ENCODE measurements at places on chromosomes 6 and 20. TPM values are rescaled to one million over a fixed set of nuclear protein-coding genes. Genes with fewer than 3 reads are reported as not detected.

PREX1 gene
- total RNA-seq: 11.1 TPM

DNA sequence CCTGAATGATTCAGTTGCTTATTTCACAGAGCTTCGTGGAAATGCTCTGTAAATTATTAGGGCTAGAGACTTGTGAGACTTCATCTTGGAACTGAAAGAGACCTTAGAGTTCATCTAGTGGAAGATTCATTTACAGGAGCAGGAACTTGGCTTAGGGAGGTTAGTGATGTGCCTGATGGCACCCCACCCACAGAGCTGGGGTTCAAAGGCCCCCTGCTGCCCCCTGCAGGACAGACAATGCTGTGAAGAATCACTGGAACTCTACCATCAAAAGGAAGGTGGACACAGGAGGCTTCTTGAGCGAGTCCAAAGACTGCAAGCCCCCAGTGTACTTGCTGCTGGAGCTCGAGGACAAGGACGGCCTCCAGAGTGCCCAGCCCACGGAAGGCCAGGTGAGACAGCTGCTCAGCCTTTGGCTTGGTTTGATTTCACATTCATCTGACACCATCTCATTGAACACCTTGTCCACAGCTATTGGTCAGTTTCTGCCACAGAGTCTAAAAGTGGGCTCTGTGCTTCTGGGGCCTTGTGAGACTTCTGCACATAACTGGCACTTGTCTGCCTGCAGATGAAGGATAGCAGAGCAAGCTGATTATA, 25.1 kb downstream of the MYBL2 start:
- DNase-seq: peak; percentile 66

HLA-DQA2 gene
- total RNA-seq: 0.25 TPM

- DNase-seq: no peak
These were observed 760.9 kb upstream of the FLRT3 start for GRCh38 chr20:15098351-15098750.

DNA sequence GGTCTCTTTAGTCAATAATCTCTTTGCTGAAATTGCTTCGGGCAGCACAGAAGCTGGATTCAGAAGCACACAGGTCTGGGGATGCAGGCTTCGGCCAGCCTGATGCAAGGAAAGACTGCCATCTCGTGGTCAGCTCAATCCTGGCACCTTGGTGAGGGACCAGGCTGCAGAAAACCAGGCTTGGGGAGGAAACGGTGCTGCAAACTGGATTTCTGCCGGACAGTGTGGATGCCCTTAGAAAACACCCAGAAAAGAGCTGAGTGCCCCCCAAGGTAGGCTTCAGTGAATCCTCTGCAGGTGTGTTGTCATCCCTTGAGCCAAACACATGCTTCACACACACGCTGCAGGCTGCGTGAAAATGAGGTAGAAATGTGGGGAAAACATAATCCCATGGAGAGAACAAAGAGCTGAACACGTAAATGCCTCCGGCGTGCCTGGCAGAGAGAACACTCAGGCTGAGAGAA, 89.8 kb upstream of the PAX1 start:
- DNase-seq: peak; percentile 71

BPI gene
- not detected for total RNA-seq

- DNase-seq: no peak
These were observed 92.5 kb upstream of the PTPN1 start for GRCh38 chr20:50417484-50418235.

- DNase-seq: no peak
These were observed 2.3 kb downstream of the LRP11 start for GRCh38 chr6:149861603-149862423.

- peak; percentile 66 for DNase-seq
These were observed 74.2 kb downstream of the CD164 start for GRCh38 chr6:109308018-109308492.

- no peak for DNase-seq
These were observed 214.4 kb downstream of the EYA2 start for GRCh38 chr20:47108994-47109393.

GRCh38 chr6:168598251-168599117, 157.5 kb downstream of the SMOC2 start:
- DNase-seq: no peak

- no peak for DNase-seq
These were observed 4.0 kb downstream of the LY6G6F start for GRCh38 chr6:31710523-31711219.

DNA sequence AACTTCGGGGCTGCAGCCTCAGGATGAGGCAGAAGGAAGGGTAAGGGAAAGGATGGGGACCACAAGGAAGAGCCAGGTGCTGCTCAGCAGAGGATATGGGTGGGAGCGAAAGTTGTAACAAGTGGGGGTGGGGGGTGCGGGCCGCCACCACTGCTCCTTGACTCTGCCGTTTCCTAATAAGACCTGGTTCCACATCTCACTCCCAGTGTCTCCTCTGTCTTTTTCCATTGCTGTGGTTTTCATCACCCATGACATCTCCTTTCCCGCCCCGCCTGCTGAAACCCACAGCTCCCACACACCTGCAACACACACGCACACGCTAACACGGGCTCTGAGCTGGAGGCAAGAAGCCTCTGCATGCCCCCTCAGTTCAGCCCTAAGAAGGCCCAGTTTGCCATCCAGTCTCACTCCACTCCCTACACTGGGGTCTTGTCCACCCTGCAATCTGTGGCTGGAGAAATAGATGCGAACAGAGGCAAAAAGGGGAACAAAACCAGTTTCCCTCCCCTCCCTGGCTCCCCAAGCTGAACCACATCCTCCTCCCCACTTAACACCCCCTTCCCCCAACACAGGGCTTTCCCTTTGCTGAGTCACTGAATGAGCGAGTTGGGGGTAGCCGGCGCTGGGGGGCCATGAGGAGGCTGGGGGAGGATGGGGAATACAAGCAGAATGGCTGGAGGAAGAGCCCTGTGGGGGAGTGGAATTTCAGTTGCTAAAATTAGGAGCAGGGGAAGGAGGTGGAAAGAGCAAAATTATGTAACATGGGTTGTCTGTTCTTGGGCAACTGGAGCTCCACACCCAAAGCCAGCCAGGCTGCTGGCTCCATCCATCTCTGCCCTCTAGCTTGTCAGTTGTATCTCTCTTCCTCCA, 11.5 kb downstream of the NFKBIL1 start:
- peak; percentile 64 for DNase-seq

- no peak for DNase-seq
These were observed 95.1 kb upstream of the IYD start for GRCh38 chr6:150273457-150274309.

KHDC1 gene
- not detected for total RNA-seq

DNA sequence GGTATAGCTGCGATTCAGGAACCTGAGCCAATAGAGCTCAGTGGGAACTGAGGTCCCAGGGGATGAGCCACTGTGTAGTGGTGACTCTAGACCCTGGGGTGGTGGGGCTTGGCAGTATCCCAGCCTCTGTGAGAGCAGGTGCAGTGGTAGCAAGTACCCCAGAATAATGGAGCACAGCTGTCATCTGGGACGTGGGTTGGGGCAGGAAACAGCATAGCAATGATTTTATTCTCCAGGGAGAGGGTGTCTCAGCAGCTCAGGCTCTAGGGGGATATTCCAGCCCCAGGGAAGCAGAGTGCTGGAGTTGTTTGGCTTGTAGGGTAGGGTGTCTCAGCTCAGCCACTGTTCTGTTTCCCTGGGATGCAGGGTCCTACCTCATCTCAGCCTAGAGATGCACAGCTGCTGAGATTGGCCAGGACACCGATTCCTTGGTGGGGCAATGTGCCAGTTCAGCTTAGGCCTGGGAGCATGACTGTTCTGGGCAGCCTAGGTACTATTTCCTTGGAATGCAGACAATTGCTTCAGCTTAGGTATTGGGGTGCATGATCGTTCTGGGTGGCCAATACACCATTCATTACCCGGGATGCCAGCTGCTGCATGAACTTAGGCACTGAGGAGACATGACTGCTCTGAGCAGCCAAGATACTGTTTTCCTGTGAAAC, 34.0 kb upstream of the NUP153 start:
- no peak for DNase-seq

HUS1B gene
- total RNA-seq: not detected

- DNase-seq: no peak
These were observed 7.4 kb upstream of the ZNFX1 start for GRCh38 chr20:49285233-49285668.

AVP gene
- total RNA-seq: 0.93 TPM

SLC17A1 gene
- total RNA-seq: 22.8 TPM

GRCh38 chr6:163904186-163904585, 489.7 kb downstream of the QKI start:
- no peak for DNase-seq

GRCh38 chr20:62699296-62699695, 9.3 kb upstream of the NTSR1 start:
- DNase-seq: peak; percentile 39

NFATC2 gene
- total RNA-seq: 6.4 TPM

PKIB gene
- total RNA-seq: 3.9 TPM

EFCAB8 gene
- not detected for total RNA-seq

DNA sequence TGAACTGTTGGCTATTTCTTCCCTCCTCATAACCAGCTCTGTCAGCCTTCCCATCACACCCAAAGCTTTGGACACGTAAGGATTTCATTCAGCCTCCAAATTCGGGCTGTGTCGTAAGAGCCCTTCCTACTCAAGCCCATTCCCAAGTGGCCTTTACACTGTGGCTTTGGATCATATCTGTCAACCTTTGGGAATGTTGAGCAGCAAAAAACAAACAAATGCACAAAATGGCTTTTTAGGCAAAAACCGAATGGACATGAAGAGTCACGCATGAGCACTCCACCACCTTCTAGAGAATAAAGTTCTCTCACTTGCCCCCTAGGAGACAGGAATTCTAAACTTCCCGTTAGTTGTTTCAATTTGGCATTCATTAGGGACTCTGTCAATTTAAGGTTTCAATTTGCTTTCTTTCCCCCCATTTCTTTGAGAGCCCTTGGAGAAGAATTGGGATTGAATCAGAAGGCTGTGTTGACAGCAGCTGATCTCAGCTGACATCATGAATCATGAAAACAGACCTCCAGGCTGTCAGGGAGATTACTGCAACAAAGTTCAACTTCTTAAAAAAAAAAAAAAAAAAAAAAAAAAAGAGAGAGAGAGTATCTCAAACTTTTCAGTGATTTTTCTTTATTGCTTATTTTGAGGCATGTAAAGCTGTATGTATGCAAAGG, 110.3 kb downstream of the BCAS1 start:
- DNase-seq: no peak

- no peak for DNase-seq
These were observed 254.4 kb downstream of the NRN1 start for GRCh38 chr6:5752391-5752680.
